ENCODE measurements at places on chromosomes 4 and X.

DNA sequence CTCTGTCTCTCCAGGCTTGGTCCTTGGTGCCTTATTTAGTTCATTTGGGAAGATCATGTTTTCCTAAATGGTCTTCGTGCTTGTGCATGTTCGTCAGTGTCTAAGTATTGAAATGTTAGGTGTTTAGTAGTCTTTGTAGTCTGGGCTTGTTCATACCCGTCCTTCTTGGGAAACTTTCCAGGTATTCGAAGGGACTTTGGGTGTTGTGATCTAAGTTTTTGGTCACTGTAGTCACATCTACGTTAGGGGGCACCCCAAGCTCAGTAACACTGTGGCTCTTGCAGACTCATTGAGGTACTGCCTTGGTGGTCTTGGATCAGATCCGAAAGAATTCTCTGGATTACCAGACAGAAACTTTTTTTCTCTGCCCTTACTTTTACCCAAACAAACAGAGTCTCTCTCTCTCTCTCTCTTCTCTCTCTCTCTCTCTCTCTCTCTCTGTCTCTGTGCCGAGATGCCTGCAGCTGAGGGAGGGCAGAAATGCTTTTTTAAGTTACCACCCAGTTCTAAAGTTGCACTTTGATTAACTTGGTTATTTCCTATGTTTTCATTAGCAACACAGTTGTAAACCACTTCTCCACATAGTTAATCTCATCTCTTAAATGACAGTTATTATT lies 67.6 kb upstream of the SLC7A3 start:
- DNase-seq: peak; percentile 19

GRCh38 chr4:4440333-4441061 lies 53.6 kb downstream of the NSG1 start:
- no peak for DNase-seq

- DNase-seq: no peak
Measured at GRCh38 chr4:169219440-169219839, 51.3 kb downstream of the SH3RF1 start.

DNA sequence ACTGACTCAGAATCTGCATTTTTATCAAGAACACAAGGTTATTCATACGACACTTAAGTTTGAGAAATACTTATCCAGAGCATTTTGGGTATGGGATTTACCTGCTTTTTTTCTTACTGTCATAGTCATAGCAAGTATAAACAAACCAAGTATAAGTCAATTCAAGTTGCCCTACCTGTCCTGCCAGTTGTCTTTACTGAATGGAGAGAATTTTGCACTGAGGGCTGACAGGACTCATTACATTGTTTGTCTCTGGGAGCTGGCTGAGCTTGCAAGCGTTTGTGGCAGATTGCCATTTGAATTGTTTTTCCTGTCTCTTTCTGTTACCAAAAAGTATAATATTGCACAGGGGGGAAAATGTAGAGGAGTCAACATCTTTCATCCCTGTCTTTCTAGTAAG lies 278.9 kb upstream of the MAGEC2 start:
- no peak for DNase-seq

GRCh38 chrX:9122519-9123245 lies 88.8 kb upstream of the FAM9B start:
- no peak for DNase-seq

GRCh38 chr4:26015133-26015651 lies 101.2 kb downstream of the SMIM20 start:
- no peak for DNase-seq

DNA sequence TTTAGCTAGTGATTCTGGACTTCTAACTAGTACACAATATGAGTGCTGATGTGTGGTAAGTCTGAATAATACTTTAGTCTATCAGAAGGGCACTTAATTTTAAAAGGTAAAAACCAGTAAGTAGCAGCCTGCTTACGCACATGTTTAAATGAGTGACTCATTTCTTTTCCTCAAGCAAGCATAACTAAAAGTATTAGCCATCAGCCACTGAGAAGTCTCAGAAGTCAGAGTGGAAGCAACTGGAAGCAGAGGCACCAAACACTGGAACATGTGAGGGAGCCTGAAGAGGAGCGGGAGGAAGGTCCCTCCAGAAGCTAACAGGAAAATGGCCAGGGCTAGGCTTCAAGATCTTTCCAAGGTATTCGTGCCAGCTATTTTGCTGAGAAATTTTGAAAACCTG lies 257.7 kb downstream of the RAPGEF2 start:
- DNase-seq: no peak

GRCh38 chr4:121377076-121377475 lies 3.7 kb downstream of the QRFPR start:
- no peak for DNase-seq
